T-cell (primary cell): ENCODE measurements at places on chromosomes 2 and 18.

DNA sequence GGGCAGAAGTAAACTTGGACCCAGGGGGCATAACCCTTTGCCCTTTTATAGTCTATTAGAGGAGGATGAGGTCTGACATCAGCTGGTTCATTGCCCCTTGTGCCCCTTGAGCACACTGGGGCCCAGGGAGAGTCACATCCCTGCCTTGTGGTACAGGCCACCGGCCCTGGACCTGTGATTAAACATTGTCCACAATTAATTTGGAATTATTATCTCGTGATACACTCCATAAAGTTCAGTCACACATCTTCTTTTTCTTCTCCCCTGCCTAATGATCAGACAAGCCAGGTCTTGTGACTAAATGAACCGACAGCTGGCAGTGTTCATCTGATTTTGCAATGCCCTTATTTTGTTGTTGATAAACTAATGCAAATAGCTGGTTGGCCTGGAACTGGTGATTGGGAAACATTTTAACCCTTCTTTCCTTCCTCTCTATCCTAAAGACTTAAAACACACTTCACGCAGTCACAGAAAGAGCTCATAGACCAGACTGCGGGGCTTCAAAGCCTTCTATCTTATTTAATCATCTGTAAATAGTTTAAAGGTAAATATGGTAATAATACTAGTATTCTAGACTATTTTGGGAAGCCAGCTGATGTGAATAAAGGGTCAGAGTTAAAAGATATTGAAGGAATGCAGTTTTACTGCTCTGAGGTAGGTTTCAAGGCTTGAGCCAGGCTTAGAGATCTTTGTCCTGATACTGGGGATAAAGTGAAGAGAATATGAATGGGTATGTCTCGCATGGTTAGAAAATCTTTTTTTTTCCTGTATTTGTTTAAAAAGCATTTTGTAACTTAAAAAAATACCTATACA, 13.4 kb downstream of the IL1R1 start:
- DNase-seq: no peak

DNA sequence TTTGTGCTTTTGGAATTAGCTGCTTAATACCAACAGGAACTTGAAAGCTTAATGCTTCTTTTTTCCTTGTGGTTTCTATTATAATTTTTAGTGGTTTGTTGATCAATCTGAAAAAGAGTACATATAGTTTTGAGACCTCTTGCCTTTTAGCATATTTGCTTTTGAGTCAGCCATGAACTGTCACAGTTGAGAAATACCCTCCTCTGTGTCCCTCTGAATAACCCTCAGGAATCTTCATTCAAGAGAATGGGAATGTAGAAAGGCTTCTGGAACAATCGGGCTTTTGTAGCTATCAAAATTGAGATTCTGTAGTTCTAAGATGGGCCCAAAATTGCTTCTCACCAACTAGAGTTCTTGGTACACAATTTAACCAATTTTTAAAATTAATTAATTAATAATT, 451.1 kb upstream of the TRIB2 start:
- DNase-seq: no peak

GRCh38 chr2:10124538-10125045, 2.1 kb downstream of the RRM2 start:
- DNase-seq: no peak

DNA sequence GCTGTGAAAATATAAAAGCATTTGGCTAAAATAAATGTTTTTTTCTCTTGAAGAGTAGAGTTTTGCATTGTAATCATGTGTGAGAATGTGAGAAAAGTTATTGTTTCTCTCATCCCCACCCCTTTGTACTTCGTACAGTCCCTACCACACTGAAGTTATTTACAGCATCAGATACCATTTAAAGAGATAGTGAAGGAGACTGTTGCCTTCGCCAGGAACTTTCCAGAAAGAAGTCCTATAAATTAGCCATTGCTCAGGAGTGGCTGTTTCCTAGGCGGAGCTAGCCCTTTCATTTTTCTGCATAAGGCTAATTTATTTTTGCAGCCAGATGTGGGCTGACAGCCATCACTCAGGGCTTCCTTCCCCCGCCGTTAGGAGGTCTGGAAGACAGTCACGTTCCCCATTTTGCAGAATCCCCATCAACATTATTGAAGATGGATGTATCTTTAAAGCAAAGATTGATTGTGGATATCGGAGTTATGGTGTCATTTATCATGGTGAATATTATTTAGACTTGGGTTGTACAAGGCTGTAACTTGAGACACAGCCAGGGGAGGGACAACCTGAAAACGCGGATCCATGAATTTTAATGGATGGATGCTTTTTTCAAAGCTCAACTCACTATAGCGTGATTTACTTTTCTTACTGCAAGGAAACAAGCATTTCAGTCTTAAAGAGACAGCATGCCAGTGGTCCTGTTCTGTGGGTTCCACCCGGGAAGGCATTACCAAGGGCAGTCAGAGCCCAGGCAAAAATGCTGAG, 17.1 kb downstream of the TSHZ1 start:
- DNase-seq: no peak

GRCh38 chr18:75081486-75081885, 127.5 kb downstream of the PTGR3 start:
- no peak for DNase-seq

DNA sequence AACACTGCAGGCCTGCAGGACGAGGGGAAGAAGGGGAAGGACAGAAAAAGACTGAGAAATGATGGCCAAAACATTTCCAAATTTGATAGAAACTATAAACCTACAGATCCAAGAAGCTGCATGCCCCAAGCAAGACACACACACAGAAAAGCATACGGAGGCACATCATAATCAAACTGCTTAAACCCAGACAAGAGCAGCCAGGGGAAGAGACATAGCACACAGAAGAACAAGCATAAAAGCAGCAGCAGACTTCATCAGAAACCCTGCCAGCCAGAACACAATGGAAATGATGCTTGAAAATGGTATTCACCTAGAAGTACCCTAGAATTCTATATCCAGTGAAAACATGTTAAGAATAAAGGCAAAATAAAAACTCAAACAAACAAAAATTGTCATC, 57.2 kb upstream of the RNU4ATAC start:
- DNase-seq: no peak

GRCh38 chr2:168584911-168585310, 128.8 kb downstream of the CERS6 start:
- DNase-seq: no peak

GRCh38 chr2:28206762-28207161, 185.9 kb upstream of the FOSL2 start:
- DNase-seq: no peak
